Brain (organoid and tissue), 16 donors: ENCODE measurements at places on chromosomes 7 and 10. TPM values are rescaled to one million over a fixed set of nuclear protein-coding genes. Genes with fewer than 3 reads are reported as not detected.

SLC16A9 gene
- 3.4 TPM for polyA plus RNA-seq

GRCh38 chr7:142357953-142358520, 100.2 kb upstream of the PRSS58 start:
- DNase-seq = peak; percentile 57

RBM28 gene
- polyA plus RNA-seq = 12.6 TPM

DNA sequence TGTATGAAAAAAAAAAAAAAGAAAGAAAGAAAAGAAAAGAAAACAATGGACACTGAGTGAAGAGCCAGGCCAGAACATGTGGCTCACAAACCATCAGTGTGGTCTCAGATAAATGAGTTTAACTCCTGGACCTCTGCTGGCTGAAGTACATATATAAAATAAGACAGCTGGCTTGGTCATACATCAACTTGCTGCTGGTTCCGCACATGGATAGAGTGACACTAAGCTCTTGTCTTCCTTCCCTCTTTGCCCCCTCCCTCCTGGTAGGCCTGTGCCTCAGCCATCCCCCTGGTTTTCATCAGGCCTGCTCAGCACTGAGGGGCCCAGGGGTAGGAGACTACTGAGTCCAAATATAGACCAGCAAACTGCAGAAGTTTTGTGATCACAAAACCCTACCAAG, 58.1 kb upstream of the DGKI start:
- DNase-seq = no peak

PTF1A gene
- polyA plus RNA-seq = not detected

DNA sequence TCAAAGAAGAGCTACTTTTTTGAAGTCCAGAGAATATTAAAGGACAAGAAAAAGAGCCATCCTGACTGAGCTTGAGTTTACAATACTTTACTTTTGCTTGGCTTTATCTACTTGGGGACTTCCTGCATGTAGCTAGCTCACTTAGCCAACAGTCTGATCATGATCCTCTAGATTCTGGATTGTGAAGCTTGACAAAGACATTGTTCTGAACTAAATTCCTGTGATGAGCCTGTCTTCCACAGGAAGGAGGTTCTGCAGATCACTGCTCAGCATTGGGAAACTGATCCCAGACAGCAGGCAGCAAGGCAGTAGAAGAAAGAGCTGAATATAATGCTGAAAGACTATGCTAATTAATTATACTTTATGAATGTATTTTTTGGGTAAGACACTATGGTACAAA, 296.4 kb downstream of the DGKB start:
- DNase-seq = no peak

HMX3 gene
- polyA plus RNA-seq = 12.9 TPM

DNA sequence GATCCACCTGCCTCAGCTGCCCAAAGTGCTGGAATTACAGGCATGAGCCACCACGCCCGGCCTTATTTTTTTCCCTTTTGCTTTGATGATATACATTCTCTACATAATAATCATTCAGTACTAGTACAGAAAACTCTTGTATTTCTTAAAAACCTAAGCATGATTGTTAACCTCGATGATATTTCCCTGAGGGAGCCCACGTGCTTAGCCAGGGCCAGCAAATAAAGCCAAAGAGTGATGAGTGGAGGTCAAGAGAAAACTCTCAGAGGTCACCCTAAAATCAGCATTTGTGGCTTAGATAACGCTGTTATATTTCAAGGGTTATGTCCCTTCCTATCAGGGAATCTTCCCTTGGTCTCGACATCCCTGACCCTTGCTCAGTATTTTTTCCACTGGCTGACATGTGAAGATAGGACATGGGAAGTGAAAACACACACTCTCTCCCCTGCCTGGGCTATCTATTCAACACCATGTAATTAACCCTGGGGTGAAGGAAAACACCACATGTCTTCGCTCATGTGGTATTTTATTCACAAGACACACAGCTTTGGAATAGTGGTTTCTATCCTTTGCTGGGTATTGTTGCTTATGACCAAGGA, 12.6 kb downstream of the FAM200A start:
- DNase-seq = no peak

- no peak for DNase-seq
Measured at GRCh38 chr10:76281659-76282058, 850.2 kb downstream of the LRMDA start.

- no peak for DNase-seq
Measured at GRCh38 chr7:49772916-49773217, 571 bp upstream of the VWC2 start.

GRCh38 chr10:42924484-42924883, 141.9 kb downstream of the BMS1 start:
- no peak for DNase-seq

DNA sequence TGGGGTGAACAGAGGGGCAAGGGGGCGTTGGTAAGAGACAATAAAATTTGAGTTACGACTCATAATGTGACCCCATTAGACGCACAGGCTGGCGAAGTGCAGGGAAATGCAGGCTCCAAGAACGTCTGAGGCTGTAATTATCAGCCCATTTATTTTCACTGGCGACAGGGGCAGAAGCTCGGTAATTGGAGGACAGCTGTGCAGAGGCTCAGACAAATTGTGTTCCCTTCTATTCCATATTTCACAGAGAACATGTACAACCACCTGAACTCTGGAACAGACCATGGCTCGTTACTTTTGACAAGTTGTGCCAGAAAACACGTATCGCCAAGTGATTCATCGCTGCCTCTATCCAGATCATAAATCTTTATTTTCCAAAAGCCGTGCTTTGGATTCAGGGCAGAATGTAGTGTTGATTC, 137.3 kb upstream of the FRMD4A start:
- peak; percentile 43 for DNase-seq

SKIDA1 gene
- 0.46 TPM for polyA plus RNA-seq

GRCh38 chr10:69819716-69820506, 18.2 kb downstream of the COL13A1 start:
- no peak for DNase-seq

DNA sequence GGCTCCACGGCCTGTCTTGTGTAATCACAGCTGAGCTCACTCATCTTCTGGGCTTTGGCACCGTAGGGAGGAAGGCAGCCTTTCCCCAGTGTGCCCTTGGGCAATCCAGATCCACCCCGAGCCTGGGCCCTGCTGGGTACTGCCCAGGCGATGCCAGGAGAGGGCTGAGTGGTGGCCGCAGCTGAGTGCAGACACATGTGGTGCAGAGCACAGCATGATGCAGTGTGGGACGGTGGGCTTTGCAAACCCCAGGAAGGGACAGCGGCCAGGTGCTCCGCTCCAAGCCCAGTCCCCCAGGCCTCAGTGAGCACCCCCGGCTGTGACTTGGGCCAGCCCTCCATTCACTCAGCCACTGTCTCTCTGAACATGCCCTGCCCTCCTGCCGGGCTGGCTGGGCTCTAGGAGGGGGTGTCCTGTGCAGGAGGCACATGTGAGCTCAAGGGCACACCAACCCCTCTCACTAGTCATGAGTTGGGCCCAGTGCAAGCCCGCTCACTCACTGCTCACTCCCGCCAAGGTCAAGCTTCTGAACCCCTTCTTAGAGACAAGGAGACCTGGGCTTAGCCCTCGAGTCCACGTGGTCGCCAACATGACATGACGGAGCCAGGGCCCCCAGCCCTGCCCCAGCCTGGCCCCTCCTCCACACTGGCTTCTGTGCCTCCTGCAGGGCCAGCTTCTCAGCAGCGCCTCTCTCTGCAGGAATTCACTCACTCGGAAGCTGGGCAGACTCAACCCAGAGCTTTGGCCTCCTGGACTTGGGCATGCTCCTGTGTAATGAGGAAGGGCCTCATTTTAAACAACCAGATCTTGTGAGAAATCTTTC, 77.5 kb upstream of the INSIG1 start:
- no peak for DNase-seq

DNA sequence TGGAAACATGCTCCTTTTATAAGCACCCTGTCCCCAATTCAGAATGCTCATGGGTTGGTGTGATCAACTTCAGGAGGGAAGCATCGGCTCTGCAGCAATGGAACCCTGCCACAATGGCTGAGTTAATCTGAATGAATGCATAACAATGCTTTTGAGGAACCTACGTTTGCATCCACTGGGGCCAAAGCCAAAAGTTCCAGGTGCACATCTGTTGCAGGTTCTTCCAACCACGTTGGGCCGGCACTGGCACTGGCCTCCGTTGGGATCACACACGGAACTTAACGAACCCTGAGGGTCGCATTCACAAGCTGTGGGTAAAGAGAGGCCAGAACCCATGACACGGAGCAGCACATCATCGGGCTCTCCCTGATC, 43.4 kb downstream of the LAMB1 start:
- DNase-seq = no peak
